Ureter (tissue), 1 donor: ENCODE measurements at places on chromosomes 7 and 10.

DNA sequence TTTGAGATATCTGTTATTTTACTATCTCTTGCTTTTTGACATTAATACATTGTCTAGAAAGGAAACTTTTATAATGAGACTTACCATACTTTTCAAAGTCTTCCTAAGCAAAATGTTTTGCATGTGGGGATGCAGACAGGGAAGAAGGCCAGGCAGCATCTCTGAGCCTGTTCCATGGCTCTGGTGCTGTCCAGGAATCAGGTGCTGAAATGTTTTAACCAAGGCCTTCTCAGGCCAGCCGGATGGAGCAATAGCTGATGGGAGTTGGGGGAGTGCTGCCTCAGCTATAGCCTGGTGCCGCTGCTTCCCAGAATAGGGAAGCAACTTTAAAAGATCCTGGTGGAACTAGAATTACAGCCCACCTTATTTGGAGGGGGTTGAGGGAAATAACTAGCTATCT, 38.5 kb downstream of the CRTAC1 start:
- DNase-seq, result no peak

DNA sequence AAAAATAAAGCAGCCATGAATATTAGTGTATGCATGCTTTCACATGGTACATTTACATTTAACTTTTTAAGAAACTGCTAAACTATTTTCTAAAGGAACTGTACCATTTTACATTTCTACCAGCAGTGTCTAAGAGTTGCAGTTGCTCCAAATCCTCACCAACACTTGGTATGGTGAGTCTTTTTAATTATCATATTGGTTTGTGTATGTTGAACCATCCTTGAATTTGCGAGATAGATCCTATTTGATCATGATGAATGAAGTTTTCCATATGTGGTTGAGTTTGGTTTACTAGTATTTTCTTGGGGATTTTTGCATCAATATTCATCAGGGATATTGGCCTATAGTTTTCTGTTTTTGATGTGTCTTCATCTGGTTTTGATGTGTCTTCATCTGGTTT, 1057.2 kb downstream of the LRMDA start:
- no peak for DNase-seq

DNA sequence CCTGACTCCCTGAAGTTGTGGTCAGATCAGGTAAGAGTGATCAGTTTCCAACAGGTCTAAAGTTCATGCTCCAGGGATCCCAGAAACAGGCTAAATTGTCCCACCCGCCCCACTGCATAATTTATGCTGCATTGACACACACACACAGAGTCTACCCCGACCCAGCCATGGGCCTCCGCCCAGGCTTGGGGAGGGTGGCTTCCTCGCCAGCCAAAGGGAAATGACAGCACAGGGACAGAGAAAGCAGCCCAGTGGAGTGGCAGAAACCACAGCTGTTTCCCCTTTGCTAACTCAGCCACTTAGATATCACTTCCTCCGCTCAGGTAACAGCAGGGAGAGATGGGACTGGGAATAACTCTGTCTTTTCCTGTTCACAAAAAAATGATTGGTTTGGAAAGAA, 9.4 kb downstream of the SH3PXD2A start:
- DNase-seq, result no peak

DNA sequence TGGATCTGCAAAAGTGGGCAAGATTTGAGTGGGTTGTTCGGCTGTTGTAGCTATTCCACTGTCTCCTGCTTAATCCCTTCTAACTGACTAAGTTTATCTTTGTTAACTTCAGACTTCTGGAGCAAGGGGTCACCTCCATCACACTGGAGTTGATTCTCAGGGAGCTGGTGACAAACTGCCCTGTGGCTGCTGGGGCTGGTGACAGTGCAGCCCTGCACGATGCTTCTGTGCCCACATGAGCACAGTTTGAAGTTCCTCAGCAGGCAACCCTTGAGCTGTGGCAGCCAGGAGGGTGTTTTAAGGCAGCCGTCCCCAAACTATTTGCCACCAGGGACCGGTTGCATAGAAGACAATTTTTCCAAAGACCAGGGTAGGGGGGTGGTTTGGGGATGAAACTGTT, 40.5 kb downstream of the ADRB1 start:
- DNase-seq, result no peak

DNA sequence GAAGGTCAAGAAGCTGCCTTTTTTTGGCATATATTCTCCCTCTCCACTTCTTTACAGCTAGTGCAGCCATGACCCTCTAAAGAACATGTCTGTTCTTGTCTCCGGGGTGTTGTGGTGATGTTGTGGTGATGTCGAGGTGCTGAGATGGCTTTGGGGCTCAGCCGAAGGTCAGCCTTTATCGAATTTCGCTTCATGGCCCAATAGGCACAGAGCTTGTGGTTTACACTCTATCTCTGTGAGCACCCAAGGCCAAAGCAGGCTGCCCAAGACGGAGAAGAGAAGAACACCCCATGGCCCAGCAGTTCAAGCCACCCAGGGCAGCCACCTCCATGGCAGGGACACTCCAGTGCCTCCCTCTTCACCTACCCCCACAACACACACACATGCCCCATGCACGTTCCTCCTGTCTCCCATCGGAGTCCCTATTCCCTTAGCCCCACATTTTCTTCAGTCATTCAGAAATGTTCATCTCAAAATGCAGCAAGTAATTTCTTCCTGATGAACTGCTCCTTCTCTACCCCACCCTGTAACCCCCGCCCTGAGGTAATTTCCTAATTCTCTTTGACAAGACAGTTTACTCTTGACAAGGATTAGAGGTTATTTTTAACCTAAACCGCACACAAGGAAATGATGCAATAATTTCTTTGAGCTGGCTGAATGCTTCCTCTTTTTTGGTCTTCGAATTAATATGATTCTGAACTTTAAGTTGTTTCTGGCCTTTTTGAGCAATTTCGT, 18.6 kb upstream of the ADRB1 start:
- DNase-seq, result no peak
